CD4-positive, alpha-beta T cell treated with Interleukin-4 for 4 hours (primary cell): ENCODE measurements at places on chromosomes 1 and 21.

DNA sequence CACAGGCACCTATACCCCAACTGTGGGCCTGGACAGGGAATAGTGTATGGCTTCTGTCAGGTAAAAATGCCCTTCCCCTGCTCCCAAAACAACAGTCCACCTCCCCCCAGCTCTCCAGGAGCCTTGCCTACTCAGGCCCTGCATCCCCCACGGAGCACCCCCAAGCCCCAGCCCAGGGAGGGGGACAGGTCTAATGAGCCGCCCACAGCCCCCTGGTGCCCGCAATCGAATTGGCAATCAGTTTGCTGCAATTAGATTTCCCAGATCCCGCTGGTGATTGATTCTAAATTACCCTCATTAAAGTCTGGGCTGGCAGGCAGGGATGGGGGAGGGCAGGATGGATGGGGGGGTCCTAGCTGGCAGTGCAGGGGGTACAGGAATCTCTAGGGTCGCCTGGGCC lies 8.1 kb downstream of the SDC3 start:
- no peak for DNase-seq

- no peak for DNase-seq
These were observed 56.1 kb downstream of the HSF2BP start for GRCh38 chr21:43603233-43603626.

- DNase-seq: no peak
These were observed 568.0 kb downstream of the PTPRU start for GRCh38 chr1:29804181-29804899.

- DNase-seq: no peak
These were observed 42.9 kb downstream of the HLX start for GRCh38 chr1:220921971-220922635.

GRCh38 chr1:165639821-165640623 lies 9.0 kb downstream of the MGST3 start:
- DNase-seq: no peak

- no peak for DNase-seq
These were observed 504 bp downstream of the H6PD start for GRCh38 chr1:9235096-9235459.

- no peak for DNase-seq
These were observed 96.5 kb upstream of the BTG3 start for GRCh38 chr21:17709266-17709611.

- DNase-seq: no peak
These were observed 492.2 kb upstream of the PKN2 start for GRCh38 chr1:88191917-88192316.

- DNase-seq: no peak
These were observed 41.9 kb downstream of the CACNA1E start for GRCh38 chr1:181525104-181525721.

- no peak for DNase-seq
These were observed 20.6 kb downstream of the NPR1 start for GRCh38 chr1:153698923-153699714.

- DNase-seq: no peak
These were observed 2.8 kb upstream of the CD1D start for GRCh38 chr1:158177700-158178450.

DNA sequence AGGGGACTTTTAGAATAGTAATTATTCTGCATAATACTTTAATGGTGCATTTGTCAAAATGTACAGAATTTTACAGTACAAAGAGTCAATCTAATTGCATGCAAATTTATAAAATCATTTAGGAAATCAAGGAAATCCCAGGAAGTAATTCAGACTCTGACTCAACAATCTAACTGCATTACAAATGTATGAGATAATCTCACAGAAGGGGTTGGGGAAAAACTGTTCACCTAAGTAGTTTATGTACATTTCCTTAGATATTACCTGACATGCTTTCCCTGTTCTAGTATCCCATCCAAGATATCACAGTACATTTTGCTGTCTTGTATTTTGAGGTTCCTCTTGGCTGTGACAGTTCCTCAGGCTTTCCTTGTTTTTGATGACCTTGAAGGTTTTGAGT lies 4.7 kb downstream of the CRB1 start:
- DNase-seq: no peak

DNA sequence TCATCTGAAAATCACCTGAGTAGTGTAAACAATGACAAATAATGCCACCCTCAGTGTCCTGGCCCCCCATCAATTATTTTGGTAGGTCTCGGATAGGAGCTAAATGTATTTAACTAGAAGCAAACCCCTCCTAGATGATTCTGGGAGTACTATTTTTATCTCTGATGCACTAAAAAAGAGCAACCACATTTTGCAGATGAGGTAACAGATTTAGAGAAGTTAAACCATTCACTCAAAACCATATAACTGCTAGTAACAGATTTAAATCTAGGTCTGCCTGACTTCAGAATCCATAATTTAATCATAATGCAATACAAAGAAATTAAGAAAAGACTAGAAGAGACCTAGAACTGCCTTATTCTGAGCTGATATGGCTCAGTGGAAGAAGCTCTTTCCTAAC lies 17.3 kb upstream of the PTCH2 start:
- DNase-seq: no peak

GRCh38 chr1:47993416-47993740 lies 3.8 kb downstream of the TRABD2B start:
- no peak for DNase-seq

GRCh38 chr21:46254208-46254975 lies 25.8 kb upstream of the LSS start:
- DNase-seq: no peak

DNA sequence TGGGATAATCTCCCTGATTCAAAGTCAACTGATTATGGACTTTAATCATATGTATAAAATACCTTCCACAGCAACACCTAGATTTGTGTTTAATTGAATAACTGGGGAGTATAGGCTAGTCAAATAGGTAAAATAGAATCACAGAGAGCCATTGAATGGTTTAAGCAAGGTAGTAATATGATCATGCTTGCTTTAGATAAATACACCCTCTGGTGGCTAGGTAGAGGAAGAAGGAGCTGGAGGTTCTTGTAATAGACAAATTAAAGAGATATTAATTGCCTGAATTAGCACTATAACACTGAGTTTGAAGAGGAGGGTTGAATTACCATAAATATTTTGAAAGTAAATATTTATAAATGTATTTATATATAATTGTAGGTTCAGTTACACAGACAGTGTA lies 40.3 kb downstream of the DIRAS3 start:
- no peak for DNase-seq

GRCh38 chr1:95435611-95436010 lies 201.6 kb downstream of the RWDD3 start:
- DNase-seq: no peak

- DNase-seq: no peak
These were observed 19.0 kb downstream of the MAGI3 start for GRCh38 chr1:113409363-113409762.

DNA sequence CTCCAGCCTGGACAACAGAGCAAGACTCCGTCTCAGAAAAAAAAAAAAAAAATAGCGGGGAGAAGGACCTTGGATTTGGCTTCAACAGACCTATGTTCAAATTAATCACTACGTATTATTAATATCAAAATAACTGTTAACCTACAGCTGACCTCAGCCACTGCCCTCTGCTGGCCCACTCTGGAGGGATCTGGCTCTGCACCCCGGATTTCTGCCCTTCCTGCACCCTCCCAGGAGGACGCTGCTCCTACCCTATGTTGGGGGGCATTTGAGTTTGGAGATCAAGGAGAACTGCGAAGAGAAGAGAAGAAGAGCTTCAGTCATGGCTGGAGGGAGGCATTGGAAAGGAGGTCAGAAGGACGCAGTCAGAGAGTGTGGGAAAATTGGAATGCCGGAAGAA lies 96.7 kb downstream of the PSMG1 start:
- no peak for DNase-seq

- DNase-seq: no peak
These were observed 928 bp downstream of the SLC6A17 start for GRCh38 chr1:110151175-110151669.

- DNase-seq: no peak
These were observed 8.7 kb downstream of the TACSTD2 start for GRCh38 chr1:58568271-58568860.

GRCh38 chr1:160399544-160400222 lies 681 bp upstream of the VANGL2 start:
- no peak for DNase-seq

GRCh38 chr1:99149952-99150351 lies 114.3 kb upstream of the PLPPR4 start:
- DNase-seq: no peak

- peak; percentile 16 for DNase-seq
These were observed 198.3 kb downstream of the DUSP10 start for GRCh38 chr1:221543529-221544120.

- DNase-seq: peak; percentile 36
These were observed 10.1 kb downstream of the RUNX3 start for GRCh38 chr1:24919791-24920532.

- peak; percentile 28 for DNase-seq
These were observed 273.8 kb downstream of the KCNJ6 start for GRCh38 chr21:37642493-37642892.

DNA sequence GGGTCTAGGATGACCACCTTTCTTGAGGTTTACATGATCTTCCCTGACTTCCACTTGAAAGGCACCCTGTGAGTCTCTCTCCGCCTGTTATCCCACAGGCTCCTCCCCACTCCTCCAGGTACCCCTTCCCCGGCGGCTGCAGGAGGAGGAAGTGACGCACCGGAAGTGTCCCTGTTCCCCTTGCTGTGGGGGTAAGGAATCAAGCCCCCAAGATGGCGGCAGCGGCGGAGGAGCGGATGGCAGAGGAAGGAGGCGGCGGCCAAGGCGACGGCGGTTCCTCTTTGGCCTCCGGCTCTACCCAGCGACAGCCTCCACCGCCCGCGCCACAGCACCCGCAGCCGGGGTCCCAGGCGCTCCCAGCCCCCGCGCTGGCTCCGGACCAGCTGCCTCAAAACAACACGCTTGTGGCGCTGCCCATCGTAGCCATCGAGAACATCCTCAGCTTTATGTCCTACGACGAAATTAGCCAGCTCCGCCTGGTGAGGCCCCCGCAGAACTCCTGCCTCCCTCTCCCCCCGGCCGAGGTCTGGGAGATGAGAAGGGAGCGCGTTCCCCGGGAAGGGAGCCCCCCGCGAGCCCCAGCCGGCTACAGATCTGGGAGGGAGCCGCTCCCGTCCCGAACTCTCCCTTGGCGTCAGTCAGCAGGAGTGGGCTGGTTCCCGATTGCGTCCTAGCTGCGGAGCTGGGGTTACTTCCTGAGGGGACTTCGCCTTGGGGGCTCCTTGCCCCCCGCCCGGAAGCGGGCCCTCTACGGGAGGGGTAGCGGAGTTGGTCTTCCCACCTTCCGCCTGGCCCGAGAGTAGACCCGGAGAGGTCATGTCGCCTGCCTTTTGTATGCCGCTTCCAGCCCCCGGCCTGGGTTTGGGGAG lies at the start of gene FBXO28:
Gene FBXO28, plus strand, starts transcription at position 194 of the 869 bp plus-strand sequence. Its CDS starts 19 bp downstream, at position 213.
- DNase-seq: peak; percentile 94

DNA sequence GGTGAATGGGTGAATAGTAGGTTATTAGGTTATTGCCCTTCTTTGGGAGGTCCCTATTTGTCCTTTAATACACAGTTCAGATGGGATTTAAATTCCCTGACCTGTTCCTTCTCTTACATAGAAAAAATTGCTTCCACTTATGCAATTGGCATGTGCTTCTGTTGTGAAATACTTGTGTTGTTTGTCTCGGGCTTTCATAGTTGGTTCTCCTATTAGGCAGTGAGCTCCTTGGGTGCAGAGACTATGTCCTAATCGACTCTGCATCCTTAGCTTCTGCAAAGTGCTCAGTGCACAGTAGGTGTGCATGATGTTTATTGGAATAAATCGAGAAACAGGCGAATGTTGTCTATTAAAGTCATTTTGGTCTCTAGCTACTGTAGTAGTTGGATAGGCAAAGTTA lies 1.3 kb upstream of the PDE4B start:
- no peak for DNase-seq

DNA sequence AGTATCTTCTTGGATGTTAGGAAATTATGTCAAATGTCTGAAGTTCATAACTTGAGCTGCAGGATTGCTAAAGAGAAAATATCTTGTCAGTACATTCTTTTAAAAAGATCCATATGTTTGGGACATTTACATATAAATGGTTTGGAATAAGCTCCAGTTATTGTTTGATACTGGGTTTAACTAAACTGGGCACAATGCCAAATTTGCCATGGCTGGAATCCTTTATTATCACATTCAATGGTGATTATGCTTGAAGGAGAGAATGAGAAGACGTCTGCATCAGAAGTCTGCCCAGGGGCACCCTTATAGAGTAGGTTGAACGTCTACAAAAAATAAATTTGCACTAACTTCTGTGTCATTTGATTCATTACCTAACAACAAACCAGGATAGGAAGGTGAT lies 652.5 kb downstream of the AMY1C start:
- no peak for DNase-seq

GRCh38 chr1:83090195-83090594 lies 908.7 kb downstream of the TTLL7 start:
- no peak for DNase-seq

- DNase-seq: no peak
These were observed 6.4 kb upstream of the PEF1 start for GRCh38 chr1:31651089-31651420.

DNA sequence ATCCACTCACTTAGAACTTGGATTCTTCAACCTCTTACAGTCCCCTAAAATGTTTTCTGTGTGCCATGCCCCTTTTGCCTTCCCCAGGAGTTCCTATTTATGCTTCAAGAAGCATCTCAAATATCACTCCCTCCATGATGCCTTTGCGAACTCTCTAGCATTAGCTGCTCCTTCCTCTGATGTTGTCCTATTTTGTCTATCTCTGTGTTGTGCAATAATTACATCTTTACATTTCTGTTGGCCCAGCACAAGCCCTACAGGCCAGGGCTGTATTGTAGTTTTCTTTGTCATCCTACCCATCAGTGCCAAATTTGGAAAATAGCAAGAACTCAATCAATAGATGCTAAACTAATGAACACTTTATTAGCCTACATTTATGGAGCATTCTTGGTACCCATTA lies 125.8 kb downstream of the ST6GALNAC5 start:
- no peak for DNase-seq

DNA sequence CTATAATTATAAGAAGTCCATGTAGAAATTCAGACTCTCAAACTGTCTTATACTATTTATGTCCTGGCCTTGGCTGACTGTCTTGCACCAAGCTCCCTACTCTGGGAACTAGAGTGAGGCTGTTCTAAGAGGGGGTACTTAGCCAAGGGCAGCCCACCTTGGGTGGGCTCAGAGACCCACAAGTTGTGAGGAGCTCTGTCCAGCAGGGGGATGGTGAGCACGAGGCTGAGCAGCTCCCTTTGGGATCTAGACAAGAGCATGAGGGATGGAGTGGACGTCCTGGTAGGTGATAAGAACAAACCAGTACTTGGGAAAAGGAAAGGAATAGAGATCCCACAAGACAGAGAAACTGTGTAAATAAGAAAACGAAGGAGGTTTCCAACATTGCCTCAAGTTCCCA lies 127.1 kb upstream of the SLC44A3 start:
- no peak for DNase-seq

- DNase-seq: no peak
These were observed 24.6 kb upstream of the SLC2A1 start for GRCh38 chr1:42983253-42983652.

- DNase-seq: no peak
These were observed 67.3 kb downstream of the ELAVL4 start for GRCh38 chr1:50175719-50176639.
